Spleen (tissue), 13 donors: ENCODE measurements at places on chromosomes 13 and 19. TPM values are rescaled to one million over a fixed set of nuclear protein-coding genes. Genes with fewer than 3 reads are reported as not detected.

LILRB1 gene
- 104 TPM for total RNA-seq

DNA sequence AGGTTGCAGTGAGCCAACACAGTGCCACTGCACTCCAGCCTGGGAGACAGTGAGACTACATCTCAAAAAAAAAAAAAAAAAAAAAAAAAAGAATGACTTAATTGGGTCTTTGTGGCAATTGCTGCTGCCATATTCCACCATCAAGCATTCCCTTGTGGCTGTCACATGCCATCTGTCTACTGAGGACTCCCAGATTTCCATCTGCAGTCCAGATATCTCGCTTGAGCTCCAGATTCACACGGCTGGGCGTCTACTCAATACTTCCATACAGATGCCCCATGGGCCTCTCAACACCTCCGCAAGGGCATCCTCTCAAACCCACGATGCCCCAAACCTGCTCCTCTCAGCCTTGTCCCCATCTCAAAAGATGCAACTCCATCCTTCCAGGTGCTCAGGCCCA, 12.9 kb downstream of the TMEM143 start:
- no peak for DNase-seq

CACNG6 gene
- not detected for total RNA-seq

GRCh38 chr13:27112006-27112405, 59.6 kb downstream of the USP12 start:
- DNase-seq: no peak

BST2 gene
- 164 TPM for total RNA-seq

DNA sequence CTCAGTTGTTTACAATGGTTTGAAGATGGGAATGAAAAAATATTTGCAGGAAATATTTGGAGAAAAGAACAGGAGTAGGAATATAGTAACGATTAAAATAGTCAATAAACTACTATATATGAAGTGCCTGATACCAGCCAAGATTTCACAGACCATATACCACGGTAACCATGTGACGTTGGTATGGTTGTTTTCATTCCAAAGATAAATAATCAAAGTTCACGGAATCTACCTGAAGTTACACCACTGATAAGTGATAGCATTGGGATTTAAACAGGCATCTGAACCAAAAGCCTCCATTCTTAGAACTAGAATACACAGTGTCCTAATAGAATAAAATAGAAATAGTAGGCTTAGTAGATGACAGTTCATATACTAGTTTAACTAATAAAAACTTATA, 123.5 kb downstream of the RBM26 start:
- no peak for DNase-seq
